ENCODE measurements at places on chromosomes 6 and 20.
A peak's percentile ranks its signal among the peaks of the same experiment; 100 is the strongest.

- no peak for DNase-seq
Observed at GRCh38 chr6:133392015-133392414, 150.9 kb downstream of the EYA4 start.

DNA sequence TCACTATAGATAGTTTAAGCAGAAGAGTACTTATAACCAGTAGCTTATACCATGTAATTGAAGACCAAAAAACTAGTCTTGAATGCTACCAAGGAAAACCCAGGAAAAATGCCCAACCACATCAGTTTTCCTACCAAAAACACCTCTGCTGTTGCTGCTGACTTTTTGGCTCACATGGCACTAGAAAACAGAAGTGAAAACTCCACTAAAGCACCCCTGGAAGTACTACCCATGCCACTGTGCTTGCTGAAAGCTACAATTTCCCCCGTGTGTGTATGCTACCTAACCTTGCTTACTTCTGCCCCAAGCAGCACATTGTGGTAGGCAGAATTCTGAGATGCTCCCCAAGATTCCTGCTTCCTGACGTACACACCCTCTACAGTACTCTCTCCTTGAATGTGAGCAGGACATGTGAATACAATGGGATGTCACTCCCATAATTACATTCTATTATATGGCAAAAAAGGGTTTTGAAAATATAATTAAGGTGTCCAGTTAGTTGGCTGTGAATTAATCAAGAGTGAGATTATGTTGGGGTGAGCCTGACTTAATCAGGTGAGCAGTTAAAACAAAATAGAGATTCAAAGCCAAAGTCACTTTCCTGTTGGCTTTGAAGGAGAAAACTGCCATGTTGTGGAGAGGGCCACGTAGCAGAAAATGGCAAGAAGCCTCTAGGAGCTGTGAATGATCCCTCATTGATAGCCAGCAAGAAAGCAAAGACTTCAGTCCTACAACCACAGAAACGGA lies 209.8 kb upstream of the MARCKS start:
- DNase-seq, result no peak

GRCh38 chr6:109998159-109998785 lies 20.2 kb downstream of the GPR6 start:
- DNase-seq, result no peak

- DNase-seq, result no peak
Observed at GRCh38 chr6:112066606-112067005, 12.7 kb downstream of the CCN6 start.

GRCh38 chr20:22339091-22339881 lies 245.1 kb downstream of the FOXA2 start:
- no peak for DNase-seq

GRCh38 chr20:1308067-1308701 lies 20.8 kb downstream of the SDCBP2 start:
- no peak for DNase-seq

GRCh38 chr6:48568856-48569255 lies 457.9 kb upstream of the PTCHD4 start:
- no peak for DNase-seq

DNA sequence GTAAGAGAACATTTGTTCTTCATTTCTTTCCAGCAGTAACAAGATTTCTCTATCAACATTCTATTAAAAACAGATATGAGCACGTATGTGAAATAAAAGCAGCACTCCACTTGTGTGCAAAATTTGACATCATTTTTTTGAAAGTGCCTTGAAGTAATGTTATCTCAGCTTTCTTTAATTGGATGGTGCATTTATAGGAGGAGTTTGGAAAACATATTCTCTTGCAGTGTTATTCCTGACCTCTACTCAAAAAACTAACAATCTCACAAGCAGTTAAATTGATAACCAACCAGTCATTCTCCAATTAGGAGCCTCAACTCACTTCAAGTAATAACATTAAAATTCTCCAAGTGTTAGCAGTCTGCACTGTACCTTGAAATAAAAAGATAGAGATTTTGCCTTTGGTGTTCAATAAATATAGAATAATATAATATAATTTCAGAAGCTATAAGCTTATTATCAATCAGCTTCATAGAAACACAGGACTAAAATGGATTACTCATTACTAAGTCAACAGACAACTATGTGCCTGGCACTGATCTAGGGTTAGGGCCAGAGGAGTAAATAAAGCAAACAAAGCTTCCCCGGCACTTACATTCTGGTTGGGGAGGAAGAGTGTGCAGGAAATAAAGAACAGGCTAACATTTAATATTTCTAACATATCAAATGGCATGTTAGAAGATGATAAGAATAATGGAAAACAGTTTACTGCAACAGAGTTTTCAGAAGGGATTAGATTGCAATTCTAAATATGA lies 149.0 kb upstream of the SGK1 start:
- no peak for DNase-seq

- DNase-seq, result no peak
Observed at GRCh38 chr6:106159531-106159940, 73.4 kb downstream of the PRDM1 start.

DNA sequence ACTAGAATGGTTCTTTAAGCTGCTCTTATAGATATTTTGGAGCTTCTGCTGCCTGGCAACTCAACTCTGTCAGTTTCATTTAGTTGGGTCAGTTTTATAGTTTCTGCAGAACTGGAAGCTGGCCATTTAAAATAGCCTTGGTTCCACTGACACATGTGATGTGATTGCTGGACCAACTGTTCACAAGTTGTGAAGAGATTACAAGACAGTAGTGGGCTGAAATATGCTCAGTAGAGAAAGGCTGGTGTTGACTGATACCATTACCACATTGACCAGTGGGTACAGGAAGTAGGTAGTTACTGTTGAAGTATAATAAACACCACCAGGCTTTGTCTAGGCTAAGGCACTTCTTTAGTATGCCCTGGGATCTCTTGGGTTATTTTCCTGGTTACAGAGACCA lies 39.0 kb downstream of the BCKDHB start:
- DNase-seq, result no peak

DNA sequence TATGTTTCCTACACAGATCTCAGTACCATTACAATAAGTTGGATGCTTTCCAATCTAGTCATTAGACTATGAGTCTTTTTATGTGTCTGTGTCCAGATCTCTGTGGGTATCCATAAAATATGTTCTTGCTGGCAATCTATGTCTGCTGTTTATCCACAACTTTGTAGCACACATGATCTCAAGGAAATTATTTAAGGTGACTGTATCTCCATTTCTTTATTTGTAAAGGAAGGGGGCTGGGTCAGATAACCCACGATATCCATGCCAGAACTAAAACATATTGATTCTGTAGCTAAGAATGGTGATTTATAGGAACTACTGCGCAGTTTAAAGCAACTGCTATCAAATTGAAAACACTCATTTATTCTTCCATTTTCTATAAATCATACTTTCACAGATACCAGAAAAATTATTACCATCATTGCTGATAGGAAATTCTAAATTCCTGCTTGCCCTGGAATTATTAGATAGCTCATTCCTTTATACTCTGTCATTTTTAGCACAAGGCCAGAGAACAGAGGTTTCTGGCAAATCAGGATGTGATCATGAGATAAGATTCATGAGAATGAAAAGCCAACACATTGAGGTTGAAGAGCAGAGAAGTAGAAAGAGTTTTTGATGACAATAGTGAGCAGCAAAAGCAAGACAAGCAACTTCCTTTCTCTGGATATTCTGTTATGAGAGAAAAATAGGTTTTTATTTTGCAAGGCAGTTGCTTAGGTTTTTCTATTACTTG lies 851.4 kb upstream of the CITED2 start:
- no peak for DNase-seq

DNA sequence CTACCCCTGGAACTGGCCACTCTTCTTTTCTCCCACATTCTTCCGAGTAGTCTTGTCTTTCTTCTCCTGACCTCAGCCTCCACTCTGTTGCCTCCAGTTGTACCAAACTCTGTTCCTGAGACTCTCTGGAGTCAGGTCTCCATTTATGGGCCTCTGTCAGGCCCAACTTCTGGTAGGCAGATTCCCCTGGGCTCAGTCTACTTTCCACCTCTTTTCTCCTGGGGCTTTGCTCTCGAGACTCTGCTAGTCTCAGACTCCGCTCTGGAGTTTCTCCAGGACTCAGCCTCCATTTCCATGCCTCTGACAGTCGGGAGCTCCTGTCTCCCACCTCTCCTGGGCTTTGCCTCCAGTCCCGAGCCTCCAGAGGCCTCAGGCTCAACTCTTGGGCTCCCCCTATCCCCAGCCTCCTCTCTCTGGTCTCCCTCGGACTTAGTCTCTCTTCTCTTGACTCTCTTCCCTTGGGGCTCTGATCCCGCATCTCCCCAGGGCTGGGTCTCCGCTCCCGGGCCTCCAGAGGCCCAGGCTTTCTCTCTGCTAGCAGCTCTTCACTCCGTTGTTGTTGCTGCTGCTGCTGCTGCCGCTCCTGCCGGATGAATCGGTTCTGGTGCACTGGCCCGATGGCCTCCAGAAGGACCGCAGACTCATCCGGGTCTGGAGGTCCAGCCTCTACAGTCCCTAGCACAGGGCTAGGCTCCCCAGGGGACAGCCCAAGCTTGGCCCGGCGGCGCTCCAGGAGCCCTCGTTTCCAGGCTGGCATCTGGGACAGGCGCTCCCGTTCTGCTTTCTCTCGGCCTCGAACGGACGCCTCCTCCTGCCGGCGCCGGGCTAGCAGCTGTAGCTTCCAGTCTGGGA lies 1.1 kb downstream of the PPP1R18 start:
- DNase-seq, result peak; percentile 46

DNA sequence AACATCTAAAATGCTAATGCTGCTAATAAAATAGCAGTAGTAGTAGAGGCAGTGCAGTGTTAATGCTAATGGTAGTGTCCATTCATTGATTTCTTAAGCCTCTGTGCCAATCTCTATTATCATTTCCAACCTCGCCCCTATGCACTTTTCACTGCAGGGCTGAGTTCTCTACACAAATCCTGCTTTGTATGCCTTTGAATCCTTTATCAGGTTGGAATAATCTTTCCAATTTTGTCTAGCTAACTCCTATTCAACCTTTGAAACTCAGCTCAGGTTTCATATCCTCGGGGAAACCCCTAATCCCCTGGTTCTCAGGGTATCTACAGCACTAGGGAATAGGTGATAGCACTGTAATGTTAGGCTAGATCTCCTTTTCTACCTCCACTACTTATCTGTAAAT lies 284.0 kb upstream of the RUNX2 start:
- DNase-seq, result no peak

DNA sequence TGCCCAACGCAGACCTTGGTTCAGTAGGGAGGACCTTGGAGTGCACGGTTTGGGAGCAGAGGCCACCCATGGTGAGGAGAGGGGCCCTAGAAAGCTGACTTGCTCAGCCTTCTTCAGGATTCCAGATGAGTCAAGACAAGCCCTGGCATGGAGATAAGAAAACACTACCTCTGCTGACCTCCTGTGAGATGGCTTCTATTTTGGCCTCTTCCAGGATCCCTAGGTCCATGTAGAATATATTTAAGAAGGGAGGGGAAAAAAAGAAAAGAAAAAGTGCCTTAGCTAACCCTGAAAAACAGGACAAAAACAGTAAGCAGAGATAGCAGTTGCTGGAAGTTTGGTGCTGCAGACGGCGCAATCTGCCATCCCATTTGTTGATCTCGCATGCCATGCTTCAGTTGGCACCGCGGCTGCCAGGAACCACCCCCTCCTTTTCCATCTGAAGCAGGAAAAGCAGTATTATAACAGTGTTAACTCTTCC lies 100.0 kb downstream of the ARMC2 start:
- DNase-seq, result no peak

DNA sequence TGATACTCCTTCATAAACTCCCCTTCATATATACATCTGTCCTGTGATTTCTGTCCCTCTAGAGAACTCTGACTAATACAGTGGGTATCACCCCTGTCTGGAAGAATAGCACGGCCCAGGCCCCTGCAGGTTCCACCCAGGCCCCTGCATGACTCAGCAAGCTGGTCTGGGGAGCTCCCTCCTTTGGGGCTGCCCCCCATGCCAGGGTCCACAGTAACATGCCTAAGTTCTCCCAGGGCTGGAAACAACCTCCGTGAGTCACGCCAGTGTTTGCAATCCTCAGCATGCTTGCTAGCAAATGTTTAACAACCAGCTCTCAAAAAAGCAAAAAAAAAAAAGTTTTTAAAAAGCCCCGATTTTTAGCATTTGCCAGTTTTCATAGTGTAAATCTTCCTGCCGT lies 134.3 kb upstream of the CDH4 start:
- DNase-seq, result no peak

- no peak for DNase-seq
Observed at GRCh38 chr6:4474810-4475209, 301.4 kb upstream of the CDYL start.

- DNase-seq, result no peak
Observed at GRCh38 chr20:48832405-48832730, 4.6 kb upstream of the PREX1 start.

DNA sequence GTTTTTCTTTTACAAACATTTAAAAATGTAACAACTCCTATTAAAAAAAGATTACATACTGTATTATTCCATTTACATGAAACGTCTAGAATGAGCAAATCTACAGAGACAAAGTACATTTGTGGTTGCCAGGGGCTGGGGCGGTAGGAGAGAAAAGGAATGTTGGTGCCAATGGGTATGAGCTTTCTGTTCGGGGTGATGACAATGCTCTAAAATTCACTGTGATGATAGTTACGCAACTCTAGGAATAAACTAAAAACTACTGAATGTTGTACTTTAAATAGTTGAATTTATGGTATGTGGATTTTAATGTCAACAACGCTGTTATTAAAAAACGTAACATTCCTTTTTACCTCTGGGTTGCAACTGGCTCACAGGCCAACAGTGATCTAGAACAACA lies 211.1 kb downstream of the GMDS start:
- no peak for DNase-seq

DNA sequence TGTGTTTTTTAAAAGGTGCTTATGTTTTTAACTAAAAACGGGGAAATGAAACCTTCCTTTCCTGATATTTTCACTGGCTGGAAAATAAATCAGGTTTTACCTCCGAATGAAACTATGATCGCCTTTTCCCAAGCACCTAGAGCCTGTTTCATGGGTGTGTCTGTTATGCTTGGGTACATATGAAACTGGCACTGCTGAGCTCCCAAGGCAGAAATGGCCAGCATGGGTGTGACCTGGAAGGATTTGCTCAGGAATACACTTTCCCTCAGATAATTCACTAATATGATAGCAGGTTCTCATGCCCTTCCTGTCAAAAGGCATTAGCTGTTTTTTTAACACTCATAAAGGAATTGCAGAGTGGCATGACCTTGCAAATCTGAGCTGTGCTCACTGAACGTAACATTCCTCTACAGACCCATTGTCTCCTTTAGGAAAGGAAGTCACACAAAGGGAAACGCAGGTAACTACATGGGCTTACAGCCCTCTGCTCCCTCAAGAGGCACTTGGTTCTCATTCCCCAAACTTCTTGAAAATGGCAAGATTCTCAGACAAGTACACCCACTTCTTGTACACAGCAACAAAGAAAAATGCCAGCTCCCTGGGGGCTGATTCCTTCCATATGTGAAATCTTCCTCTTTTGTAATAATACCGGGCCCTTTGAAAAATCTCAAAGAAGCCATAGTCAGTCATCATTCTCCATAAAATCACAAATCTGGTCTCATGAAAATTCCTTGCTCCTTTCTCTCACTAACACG lies 72.7 kb downstream of the METTL24 start:
- no peak for DNase-seq
